ENCODE measurements at places on chromosomes 6 and 20.
A peak's percentile ranks its signal among the peaks of the same experiment; 100 is the strongest.

- no peak for DNase-seq
Observed at GRCh38 chr20:59253325-59253724, 47.1 kb upstream of the EDN3 start.

DNA sequence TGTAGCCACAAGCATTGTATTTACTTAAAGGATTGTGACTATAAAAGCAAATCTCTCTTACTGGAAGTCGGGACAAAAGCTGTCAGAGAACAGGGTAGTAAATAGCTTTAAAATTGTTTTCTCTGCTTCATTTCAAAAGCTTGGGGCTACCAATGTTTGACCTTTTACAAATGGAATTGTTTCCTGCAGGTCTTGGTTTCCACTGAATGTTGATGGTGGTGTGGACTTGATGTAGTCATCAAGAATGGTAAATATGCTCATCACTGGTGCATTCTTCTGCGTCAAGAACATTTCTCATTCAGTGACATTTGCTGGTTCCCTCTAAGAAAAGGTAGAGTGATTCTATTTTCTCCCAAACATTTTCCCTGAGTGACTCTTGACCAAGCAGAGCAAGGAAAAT lies 435.4 kb upstream of the KHDRBS2 start:
- DNase-seq: no peak

DNA sequence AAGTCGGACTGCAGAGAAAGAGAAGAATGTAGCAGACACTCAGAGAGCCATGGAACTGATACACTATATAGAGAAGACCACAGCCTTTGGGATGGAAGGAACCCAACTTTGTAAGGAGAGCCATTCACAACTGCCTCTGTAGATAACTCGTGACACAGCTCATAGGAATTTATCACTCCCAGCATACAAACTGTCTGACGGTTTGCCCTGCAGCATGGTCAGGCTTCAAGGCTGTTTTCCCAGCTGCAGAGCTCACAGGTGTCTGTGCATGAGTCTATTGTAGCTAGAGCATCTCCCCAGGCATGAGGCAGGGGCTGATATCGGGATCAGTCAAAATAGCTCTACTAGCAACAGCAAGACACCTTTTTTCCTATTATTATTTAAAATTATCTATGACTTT lies 130.5 kb upstream of the DTNBP1 start:
- DNase-seq: no peak

DNA sequence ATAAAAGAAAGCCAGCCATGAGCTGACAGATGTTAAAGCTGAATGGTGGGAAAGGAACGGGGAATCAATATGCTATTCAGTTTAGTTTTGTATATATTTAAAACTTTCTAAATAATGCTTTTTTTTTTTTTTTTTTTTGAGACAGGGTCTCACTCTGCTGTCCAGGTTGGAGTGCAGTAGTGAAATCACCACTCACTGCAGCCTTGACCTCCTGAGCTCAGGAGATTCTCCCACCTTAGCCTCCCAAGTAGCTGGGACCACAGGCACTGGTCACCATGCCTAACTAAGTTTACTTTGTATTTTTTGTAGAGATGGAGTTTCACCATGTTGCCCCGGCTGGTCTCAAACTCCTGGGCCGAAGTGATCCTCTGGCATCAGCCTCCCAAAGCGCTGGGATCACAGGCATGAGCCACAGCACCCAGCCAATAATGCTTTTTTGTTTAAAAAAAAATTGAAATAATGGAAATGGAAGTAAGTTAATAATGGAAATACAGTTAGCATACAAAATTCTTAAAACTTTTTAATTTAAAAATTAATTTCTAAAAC lies 19.1 kb downstream of the EPB41L2 start:
- no peak for DNase-seq

DNA sequence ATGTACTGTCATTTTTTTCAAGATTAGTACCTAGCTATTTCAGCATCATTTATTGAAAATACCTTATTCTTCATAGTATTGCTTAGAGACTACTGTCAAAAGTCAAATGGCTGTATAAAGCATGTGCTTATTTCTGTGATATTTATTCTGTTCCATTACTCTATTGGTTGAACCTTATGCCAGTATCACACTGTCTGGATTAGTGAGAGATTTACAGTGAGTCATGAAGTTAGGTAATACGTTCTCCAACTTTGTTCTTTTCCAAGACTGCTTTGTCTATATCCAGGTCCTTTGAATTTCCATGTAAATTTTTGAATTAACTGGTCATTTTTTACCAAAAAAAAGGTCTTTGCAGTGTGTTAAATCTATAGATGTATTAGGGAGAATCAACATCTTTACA lies 18.6 kb upstream of the RNF217 start:
- DNase-seq: no peak

- DNase-seq: peak; percentile 14
Observed at GRCh38 chr6:12233693-12234571, 56.2 kb upstream of the EDN1 start.

- no peak for DNase-seq
Observed at GRCh38 chr6:169024047-169024660, 229.5 kb downstream of the THBS2 start.

GRCh38 chr6:12709116-12709515 lies 7.5 kb upstream of the PHACTR1 start:
- no peak for DNase-seq
